ENCODE measurements at places on chromosomes 1 and 21.
A peak's percentile ranks its signal among the peaks of the same experiment; 100 is the strongest.

DNA sequence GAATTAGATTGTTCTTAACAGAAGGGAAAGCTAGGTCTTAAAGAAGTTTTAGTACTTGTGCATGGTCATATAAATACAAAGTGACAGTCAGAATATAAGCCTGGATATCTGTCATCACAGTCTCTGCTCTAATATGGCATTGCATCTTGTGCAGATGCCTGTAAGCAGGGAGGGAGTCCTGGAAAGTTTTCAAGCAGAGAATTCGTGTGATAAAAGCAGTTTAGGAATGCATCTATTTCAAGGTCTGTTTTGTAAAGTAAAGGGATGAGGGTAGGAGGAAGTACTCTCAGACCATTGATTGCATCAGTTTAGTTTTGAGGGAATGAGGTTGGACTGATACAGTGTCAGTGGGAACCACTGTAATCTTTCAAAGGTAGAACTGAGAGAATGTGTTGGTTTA lies 30.6 kb downstream of the IARS2 start:
- no peak for DNase-seq

DNA sequence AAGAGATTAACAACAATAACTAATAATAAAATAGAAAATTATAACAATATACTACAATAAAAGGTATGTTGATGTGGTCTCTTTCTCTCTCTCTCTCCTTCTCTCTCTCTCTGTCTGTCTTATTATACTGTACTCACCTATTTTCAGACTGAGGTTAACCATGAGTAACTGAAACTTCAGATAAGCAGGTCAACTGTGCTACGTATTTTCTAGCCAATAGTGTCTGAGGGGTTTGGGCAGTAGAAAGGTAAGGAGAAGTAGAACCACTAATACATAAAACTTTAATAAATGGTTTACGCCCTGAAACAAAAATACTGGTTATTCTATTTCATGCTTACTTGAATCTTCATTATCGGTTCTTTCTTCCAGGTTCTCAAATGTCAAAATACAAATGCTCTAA lies 71.0 kb upstream of the LRRC53 start:
- no peak for DNase-seq

GRCh38 chr1:154419620-154420571 lies 14.8 kb downstream of the IL6R start:
- DNase-seq: peak; percentile 81

DNA sequence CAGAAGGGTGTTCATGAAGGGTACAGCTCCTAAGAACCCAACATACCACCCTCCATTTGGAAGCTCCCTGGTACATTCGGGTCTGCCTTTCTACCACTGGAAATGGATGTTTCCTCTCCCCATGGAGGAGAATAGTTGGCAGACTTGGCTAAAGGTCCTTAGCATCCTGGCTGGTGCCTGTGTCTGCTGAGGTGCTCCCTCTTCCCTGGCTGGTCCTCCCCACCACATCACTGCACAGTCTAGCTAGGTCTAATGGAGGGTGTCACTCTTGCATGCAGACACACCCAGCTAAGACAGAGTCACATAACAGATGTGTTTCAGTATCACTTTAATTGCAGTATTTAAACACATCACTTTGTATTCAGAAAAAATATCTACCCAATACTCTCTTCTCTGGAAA lies 24.7 kb downstream of the CD34 start:
- no peak for DNase-seq

GRCh38 chr1:116495535-116495934 lies 75.3 kb downstream of the CD58 start:
- no peak for DNase-seq

DNA sequence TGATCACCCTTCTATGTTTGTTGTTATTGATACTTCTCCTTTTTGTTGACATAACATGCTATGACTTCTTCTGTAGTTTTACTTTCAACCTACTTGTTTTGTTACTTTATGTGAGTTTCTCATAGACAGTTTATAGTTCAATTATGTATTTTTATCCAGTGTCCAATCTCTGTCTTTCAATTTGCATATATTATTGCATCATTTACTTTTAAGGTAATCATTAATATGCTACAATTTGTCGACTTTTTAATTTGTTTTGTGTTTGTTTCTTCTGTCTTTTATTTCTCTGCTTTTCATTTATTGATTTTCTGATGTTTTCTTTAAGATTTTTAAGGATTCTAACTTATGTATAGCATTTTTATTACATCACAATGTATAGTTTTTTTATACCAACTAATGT lies 10.3 kb downstream of the OR13G1 start:
- no peak for DNase-seq

GRCh38 chr1:101280049-101280592 lies 43.3 kb downstream of the S1PR1 start:
- no peak for DNase-seq

DNA sequence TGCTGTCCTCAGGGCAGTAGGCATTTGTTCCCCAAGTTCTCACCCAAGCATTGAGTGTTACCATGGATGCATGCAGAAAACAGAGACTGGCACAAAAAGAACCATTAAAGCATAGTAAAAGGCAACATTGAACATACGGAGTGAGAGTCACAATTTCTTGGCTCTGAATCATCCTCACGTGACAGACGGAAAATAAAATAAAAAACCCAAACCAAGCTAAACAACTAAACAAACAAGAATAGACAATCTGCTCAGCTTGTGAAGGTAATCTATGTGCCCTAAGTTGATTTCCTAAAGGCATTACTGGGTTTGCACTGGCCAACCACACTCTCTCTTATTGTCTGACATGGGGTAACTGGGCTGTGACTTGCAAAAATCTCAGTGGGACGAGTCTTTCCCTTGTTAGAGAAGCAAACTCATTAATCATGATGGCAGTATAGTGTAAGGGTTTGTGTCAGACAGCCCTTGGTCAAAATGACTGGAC lies 306.0 kb downstream of the ASTN1 start:
- DNase-seq: no peak

- no peak for DNase-seq
These were observed 259.4 kb downstream of the BACH1 start for GRCh38 chr21:29557931-29558725.

GRCh38 chr21:42306366-42307035 lies 8.7 kb downstream of the TFF3 start:
- no peak for DNase-seq

GRCh38 chr1:84736445-84736844 lies 46.2 kb upstream of the SSX2IP start:
- DNase-seq: no peak

GRCh38 chr1:156387870-156388173 lies 18.8 kb downstream of the RHBG start:
- no peak for DNase-seq

- DNase-seq: no peak
These were observed 38.8 kb upstream of the VAMP3 start for GRCh38 chr1:7732331-7732730.

GRCh38 chr1:10387677-10388386 lies 11.0 kb upstream of the PGD start:
- DNase-seq: peak; percentile 83

DNA sequence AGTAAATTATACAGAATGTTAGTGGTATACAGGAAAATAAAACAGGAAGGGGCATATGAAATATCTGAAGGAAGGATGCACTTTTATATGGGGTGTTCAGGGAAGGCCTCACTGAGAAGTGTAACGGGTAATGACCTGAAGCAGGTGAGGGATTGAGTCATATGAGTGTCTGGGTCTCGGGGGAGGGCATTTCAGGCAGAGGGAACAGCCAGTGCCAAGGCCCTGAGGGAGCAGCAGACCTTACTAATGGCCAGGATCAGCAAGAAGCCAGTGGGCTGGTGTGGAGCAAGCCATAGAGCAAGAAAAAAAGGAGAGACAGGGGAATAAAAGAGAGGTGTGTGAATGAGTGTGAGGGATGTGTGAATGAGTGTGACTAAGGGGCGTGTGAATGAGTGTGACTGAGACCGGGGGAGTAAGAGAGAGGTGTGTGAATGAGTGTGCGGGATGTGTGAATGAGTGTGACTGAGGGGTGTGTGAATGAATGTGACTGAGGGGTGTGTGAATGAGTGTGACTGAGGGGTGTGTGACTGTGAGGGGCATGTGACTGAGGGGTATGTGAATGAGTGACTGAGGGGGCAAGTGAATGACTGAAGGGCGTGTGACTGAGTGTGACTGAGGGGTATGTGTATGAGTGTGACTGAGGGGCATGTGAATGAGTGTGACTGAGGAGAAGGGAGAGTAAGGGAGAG lies 107.2 kb downstream of the GLIS1 start:
- no peak for DNase-seq

GRCh38 chr1:117691942-117692341 lies 86.1 kb downstream of the TENT5C start:
- DNase-seq: no peak

DNA sequence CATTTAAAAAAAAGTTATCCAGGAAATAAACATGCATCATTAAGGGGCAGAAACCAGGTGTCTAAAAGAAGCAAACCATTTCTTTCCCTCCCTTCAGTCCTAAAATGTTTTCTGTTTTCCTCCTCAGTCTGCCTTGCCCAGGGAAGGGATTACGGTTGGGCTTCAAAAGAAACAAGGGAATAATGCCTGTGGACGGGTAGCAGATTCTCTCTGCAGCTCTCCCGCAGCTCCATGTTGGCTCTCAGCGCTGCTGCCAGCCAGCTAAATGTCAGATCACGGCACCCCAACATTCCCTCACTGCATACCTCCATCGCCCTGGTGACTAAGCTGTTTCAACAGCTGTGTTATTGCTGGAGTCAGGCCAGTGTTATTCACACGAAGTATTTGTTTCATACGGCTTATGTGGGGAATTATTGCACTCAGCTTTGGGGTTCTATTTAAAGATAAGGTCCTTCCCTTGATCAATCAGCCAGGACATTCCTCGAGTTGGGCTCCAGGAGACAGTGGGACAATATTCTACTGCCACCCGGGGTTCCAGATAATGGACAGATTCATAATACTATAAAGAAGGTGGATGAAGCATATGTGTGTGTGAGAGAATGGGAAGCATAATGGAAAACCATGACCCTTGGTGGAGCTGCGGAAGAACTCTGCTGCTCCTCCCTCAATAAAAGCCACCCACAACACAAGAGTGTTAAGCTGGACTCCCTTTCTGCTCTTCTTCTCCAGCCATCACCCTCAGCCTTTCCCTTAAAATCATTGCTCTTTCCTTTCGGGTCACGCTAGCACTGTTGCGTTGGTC lies 58.2 kb downstream of the WLS start:
- DNase-seq: peak; percentile 71

GRCh38 chr21:44858291-44858690 lies 15.2 kb downstream of the PTTG1IP start:
- DNase-seq: no peak

DNA sequence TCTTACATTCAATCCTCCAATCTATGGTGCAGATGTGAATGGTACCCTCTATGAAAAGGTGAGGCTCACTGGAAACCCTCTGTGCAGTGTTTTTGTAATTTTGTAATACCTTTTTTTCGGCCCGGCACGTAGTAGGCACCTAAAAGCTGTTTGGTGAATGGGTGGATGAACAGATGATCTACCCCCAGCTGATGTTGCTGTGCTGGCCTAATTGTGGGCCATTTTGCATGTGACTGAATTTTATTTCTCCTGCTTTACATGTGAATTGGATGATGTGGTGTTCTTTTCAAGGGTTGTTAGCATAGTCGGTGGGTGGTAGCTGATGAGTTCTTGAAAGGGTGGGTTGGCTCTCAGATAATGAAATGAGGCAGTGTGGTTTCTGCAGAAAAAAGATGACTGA lies 10.4 kb downstream of the KDM4A start:
- no peak for DNase-seq

GRCh38 chr21:18006691-18007090 lies 187.5 kb upstream of the C21orf91 start:
- DNase-seq: no peak

- no peak for DNase-seq
These were observed 7.3 kb upstream of the PMVK start for GRCh38 chr1:154943649-154944400.

DNA sequence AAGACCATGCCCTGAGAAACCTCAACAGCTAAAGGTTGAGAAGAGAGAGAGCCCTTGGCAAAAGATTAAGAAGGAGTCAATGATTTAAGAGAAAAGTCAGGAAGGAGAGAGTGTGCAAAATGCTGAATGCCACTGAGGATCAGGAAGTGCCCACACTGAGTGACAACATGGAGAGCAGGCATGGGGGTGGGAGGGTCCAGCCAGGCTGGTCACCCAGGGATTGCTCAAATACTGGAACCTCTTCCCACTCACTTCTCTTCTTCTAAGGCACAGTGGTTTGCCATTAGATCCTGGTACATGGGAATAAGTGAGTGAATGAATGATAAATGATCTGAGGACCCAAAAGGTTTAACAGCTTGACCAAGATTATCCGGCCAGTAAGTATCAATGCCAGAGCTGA lies 11.1 kb downstream of the PRR9 start:
- DNase-seq: no peak

Data from left hindlimb (tissue), 1 donor.